Stimulated activated CD8-positive, alpha-beta memory T cell treated with anti-CD3 and anti-CD28 coated beads, Interleukin-7, amount 100 ng/mL, for 48 hours (primary cell): ENCODE measurements at places on chromosomes 11 and 22.

DNA sequence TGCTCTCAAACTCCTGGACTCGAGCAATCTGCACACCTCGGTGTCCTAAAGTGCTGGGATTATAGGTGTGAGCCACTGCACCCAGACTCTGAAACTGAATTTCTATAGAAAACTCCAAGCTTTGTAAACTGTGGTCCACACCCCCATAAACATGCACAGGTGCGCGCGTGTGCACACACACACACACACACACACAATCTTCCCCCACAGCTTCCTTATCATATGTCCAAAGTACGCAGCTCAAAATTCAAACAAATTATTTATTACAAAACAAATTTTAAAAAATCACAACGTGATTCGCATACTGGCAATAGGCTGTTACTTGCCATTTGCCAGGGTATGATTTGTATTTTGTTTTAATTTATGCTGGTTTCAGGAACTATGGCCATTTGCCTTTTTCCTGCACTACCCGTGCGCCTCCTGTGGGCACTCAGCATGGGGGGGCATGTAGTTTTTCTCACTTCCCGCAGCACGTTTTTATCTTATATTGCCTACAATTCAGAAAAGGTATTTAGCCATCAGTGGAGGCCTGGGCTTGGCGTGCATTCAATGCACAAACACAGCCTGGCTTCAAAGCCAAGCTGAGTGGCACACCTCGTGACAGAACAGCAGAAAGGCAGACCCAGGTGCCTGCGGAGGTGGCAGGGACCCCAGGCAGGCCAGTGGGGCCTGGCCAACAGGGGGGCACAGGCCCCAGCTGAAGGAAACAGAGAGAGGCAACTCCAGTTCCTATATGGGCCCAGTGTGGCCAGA, 10.8 kb upstream of the SNX32 start:
- no peak for DNase-seq

DNA sequence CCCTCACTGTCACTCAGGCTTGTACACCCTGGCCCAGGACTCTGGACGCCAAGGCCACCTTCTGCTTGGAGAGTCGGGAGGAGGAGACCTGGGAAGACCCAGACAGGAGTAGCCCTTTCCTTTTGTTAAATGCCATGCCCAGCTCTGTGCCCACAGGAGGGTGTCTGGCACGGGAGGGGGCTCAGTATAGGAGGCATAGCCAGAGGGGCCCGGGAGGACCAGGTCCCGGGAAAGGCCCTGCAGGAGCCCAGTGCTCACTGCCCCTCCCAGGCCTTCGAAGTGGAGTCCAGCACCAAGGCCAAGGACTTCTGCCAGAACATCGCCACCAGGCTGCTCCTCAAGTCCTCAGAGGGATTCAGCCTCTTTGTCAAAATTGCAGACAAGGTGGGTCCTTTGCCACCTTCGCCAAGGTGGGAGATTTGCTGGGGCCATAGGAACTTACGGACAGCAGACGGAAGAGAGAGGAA, 79.0 kb downstream of the MYO7A start:
- no peak for DNase-seq

- no peak for DNase-seq
Measured at GRCh38 chr11:36407356-36407755, 102.7 kb downstream of the TRAF6 start.

GRCh38 chr22:43342347-43343261, 568 bp downstream of the SCUBE1 start:
- DNase-seq = no peak

- DNase-seq = no peak
Measured at GRCh38 chr11:29530961-29531360, 485.9 kb downstream of the KCNA4 start.
